Esophagus squamous epithelium (tissue), 5 donors: ENCODE measurements at places on chromosomes 3 and 15.

GRCh38 chr3:133491481-133492059, 81.9 kb upstream of the CDV3 start:
- peak overlapping the region; percentile 0 for H3K27ac ChIP-seq
- H3K27me3 ChIP-seq: no peaks in the 10 kb centered on the region
- no peak for DNase-seq
- H3K4me3 ChIP-seq: no peak overlapping the region
- no peaks in the 10 kb centered on the region for H3K36me3 ChIP-seq
- H3K4me1 ChIP-seq: peaks cover 16% of the 10 kb centered on the region

- no peak for DNase-seq
- no peak overlapping the region for H3K4me3 ChIP-seq
- H3K27me3 ChIP-seq: no peaks in the 10 kb centered on the region
- no peak overlapping the region for H3K27ac ChIP-seq
- H3K4me1 ChIP-seq: no peaks in the 10 kb centered on the region
- peaks cover 99% of the 10 kb centered on the region for H3K36me3 ChIP-seq
Observed at GRCh38 chr15:52052066-52052935, 33.3 kb downstream of the MAPK6 start.

DNA sequence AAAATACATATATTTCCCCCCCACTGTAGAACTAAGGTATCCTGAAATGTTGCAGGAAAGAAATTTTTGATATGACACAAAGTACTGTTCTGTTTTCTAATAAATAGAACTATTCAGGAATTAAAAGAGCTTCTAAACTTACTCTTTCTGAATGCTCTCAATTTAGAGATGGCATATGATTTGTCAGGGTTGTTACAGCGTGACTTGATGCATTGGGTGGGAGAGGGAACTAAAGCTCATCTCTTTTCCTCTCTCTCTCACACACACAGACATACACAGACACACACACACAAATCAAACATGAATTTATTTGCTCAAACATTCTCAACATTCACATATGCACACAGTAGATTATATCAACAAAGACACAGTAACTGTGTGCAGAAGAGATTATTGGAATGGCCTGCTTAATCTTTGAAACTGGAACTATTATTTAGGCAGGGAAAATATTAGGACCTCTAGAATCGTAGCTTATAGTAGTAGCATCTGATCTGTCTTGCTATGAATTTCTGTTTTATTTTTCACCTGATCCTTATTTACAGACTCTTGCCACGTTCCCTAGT, 807.4 kb upstream of the GBE1 start:
- H3K4me1 ChIP-seq: no peaks in the 10 kb centered on the region
- no peak overlapping the region for H3K4me3 ChIP-seq
- no peak for DNase-seq
- H3K27me3 ChIP-seq: no peaks in the 10 kb centered on the region

- H3K36me3 ChIP-seq: no peaks in the 10 kb centered on the region
- H3K27ac ChIP-seq: no peak overlapping the region
- no peak for DNase-seq
- no peaks in the 10 kb centered on the region for H3K27me3 ChIP-seq
Observed at GRCh38 chr3:143146486-143147274, 27.1 kb downstream of the CHST2 start.

GRCh38 chr3:43727930-43728329, 37.2 kb downstream of the ABHD5 start:
- H3K27ac ChIP-seq: no peak overlapping the region
- no peaks in the 10 kb centered on the region for H3K27me3 ChIP-seq
- no peaks in the 10 kb centered on the region for H3K36me3 ChIP-seq

DNA sequence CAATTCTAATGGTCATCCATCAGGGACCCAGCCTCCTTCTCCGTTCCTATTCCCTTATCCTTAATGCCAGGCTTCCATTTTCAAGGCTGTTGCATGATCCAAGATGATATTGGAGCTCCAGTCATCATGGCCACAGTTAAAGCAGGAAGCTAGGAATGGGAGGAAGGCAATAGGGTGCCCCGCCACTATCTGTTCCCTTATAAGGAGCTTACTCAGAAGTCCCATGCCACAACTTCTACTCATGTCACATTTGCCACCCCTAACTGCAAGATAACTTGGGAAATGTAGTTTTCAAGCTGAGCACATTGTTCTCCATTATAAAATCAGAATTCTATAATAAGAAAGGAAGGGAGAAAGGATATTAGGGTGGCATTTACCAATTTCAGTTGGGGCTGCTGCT, 38.6 kb upstream of the SPSB4 start:
- no peak for DNase-seq
- H3K4me1 ChIP-seq: peaks cover 9% of the 10 kb centered on the region
- no peaks in the 10 kb centered on the region for H3K27me3 ChIP-seq
- no peak overlapping the region for H3K27ac ChIP-seq
- H3K4me3 ChIP-seq: no peak overlapping the region

GRCh38 chr3:115627180-115628074, 4.1 kb downstream of the GAP43 start:
- peaks cover 14% of the 10 kb centered on the region for H3K4me1 ChIP-seq
- DNase-seq: no peak
- H3K27me3 ChIP-seq: peaks cover 14% of the 10 kb centered on the region
- H3K4me3 ChIP-seq: no peak overlapping the region
- no peaks in the 10 kb centered on the region for H3K36me3 ChIP-seq
- H3K27ac ChIP-seq: no peak overlapping the region

DNA sequence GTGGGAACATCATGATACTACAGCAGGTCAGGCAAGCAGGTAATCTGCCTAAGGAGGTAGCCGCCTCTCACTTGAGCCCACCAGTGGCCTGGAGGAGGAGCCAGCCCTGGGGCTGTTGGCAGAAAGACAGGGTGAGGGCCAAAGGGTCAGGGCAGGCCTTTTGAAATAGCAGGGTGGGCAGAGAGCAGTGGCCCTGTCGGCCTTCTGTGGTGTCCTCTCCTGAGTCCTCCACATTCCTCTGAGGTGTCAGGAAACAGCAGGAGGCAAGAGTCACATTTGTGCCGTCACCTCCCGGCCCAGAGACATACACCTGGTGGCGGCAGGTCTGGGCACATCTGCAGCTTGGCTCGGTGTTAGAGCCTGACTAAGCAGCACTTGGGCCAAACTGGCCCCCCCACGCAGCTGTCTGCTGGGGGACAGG, 3.9 kb upstream of the BNC1 start:
- H3K4me3 ChIP-seq: no peak overlapping the region
- H3K27ac ChIP-seq: peak overlapping the region; percentile 84
- no peaks in the 10 kb centered on the region for H3K36me3 ChIP-seq
- peaks cover 9% of the 10 kb centered on the region for H3K4me1 ChIP-seq

DNA sequence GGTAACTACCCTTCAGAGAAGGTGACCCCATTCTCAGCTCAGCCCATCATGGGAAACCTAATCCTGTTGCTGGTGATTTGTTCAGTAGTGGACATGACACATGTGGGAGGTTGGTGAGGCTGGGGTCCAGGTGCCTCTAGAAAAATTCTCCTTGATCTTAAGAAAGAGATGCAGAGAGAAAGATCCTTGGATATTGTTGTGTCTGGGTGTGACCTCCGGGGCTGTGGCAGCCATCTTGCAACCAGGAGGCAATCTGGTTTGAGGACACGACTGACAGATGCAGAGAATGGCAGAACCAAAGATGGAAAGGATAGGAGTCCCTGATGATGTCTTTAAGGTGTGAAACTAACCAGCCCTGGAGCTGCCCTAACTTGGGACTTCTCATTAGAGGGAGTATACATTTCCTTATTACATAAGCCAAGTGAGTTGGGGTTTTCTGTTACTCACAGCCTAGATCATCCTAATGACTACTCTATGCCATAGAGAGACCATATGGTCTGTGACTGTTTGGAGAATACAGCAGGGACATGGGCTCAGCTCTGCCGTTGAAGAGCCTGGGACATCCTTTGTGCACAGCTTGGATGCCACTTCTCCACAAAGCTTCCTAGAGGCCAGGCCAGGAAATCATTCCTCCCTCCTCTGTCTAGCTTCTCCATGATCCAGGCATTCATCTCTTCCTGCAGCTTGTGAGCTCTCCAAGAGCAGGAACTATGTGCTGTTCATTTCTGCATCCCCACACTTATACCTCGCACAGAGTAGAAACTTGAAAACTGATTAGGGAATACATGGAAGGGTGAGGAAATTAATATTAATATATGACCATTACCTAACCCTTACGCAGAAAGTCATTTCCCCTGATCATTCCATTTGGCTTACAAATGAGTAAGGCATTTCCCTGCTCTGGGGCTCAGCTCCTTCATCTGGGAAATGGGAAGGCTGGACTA, 45.9 kb downstream of the HRH1 start:
- peaks cover 5% of the 10 kb centered on the region for H3K4me1 ChIP-seq
- no peaks in the 10 kb centered on the region for H3K36me3 ChIP-seq
- H3K27me3 ChIP-seq: no peaks in the 10 kb centered on the region
- no peak overlapping the region for H3K4me3 ChIP-seq
- H3K27ac ChIP-seq: peak overlapping the region; percentile 70
- DNase-seq: no peak

DNA sequence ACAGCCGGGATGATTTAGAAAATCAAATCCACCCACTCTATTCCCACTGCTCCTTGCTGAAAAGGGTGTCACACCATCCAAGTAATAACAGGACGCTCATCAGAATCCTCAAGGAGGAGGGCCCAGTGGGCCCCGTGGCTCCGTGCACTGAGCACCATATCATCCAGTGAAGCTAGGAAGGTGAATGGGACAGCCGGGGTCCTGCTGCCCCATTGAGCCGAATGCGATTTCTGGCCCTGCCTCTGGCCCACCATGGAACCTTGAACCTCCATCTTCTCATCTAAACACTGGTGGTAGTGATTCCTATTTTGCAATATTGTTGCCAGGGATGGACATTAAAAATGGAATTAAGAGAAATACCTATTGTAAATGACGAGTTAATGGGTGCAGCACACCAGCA, 99.1 kb upstream of the SLC6A11 start:
- H3K36me3 ChIP-seq: no peaks in the 10 kb centered on the region
- no peak overlapping the region for H3K4me3 ChIP-seq
- DNase-seq: no peak
- no peak overlapping the region for H3K27ac ChIP-seq
- H3K27me3 ChIP-seq: no peaks in the 10 kb centered on the region
- no peaks in the 10 kb centered on the region for H3K4me1 ChIP-seq

- no peak for DNase-seq
- no peak overlapping the region for H3K4me3 ChIP-seq
- H3K4me1 ChIP-seq: peaks cover 15% of the 10 kb centered on the region
- H3K27me3 ChIP-seq: no peaks in the 10 kb centered on the region
Observed at GRCh38 chr15:36175186-36175740, 404.2 kb upstream of the CDIN1 start.

DNA sequence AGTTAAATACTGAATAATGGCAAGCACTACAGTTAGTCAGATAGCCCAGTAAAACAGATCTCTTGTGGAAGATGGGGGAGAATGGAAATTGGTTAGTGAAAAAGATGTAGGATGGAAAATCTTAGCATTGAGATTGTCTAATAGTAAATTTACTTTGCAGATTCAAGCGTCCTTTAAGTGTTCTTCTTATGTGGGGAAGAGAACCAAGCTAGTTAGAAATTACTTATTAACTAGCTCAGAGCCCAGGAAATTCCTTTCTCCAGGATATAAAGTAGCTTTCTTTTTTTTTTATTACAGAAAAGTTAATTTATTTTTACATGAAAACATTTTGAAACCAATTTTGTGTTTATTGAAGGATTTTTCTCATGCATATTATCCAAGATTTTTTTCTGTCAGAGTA, 36.7 kb downstream of the TIPARP start:
- no peak overlapping the region for H3K27ac ChIP-seq
- no peaks in the 10 kb centered on the region for H3K36me3 ChIP-seq
- no peak for DNase-seq
- H3K4me3 ChIP-seq: no peak overlapping the region
- no peaks in the 10 kb centered on the region for H3K27me3 ChIP-seq

GRCh38 chr3:99884484-99884883, 66.8 kb downstream of the CMSS1 start:
- H3K27me3 ChIP-seq: no peaks in the 10 kb centered on the region
- H3K4me3 ChIP-seq: no peak overlapping the region
- H3K27ac ChIP-seq: no peak overlapping the region

- peaks cover 7% of the 10 kb centered on the region for H3K4me1 ChIP-seq
- H3K27me3 ChIP-seq: no peaks in the 10 kb centered on the region
- peaks cover 29% of the 10 kb centered on the region for H3K36me3 ChIP-seq
- peak overlapping the region; percentile 13 for H3K27ac ChIP-seq
Observed at GRCh38 chr15:43095243-43095642, 10.6 kb downstream of the UBR1 start.

DNA sequence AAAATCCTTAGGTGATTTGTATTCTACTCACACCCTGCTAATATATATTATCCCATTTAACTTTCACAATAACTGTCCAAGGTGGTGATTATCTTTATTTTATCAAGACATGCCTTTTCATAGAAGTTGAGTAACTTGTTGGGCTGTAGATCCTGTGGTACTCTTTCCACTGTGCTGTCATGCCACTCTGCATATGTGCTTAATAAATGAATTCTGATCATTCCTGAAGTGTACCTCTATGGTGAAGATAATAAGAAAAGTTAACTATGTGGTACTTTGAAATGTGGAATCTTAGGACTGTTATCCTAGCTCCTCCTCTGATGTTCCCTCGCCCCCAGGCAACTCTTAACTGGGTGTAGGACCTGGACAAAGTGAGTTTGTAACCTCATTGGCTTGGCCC, 5.2 kb downstream of the SNRK start:
- H3K27me3 ChIP-seq: no peaks in the 10 kb centered on the region
- H3K36me3 ChIP-seq: no peaks in the 10 kb centered on the region
- H3K27ac ChIP-seq: peak overlapping the region; percentile 91
- H3K4me1 ChIP-seq: peaks cover 11% of the 10 kb centered on the region
- DNase-seq: no peak

- no peaks in the 10 kb centered on the region for H3K27me3 ChIP-seq
- no peak for DNase-seq
- H3K4me3 ChIP-seq: no peak overlapping the region
- H3K36me3 ChIP-seq: no peaks in the 10 kb centered on the region
- no peak overlapping the region for H3K27ac ChIP-seq
Observed at GRCh38 chr15:83015361-83015760, 3.9 kb upstream of the C15orf40 start.

- H3K4me3 ChIP-seq: peak overlapping the region; percentile 15
- no peak overlapping the region for H3K27ac ChIP-seq
- H3K27me3 ChIP-seq: peaks cover 15% of the 10 kb centered on the region
- no peaks in the 10 kb centered on the region for H3K36me3 ChIP-seq
- peaks cover 15% of the 10 kb centered on the region for H3K4me1 ChIP-seq
Observed at GRCh38 chr15:88257311-88258092, 963 bp upstream of the NTRK3 start.

- peaks cover 9% of the 10 kb centered on the region for H3K4me1 ChIP-seq
- peak overlapping the region; percentile 50 for H3K4me3 ChIP-seq
- DNase-seq: no peak
Observed at GRCh38 chr3:45223889-45224727, 2.0 kb downstream of the TMEM158 start.

DNA sequence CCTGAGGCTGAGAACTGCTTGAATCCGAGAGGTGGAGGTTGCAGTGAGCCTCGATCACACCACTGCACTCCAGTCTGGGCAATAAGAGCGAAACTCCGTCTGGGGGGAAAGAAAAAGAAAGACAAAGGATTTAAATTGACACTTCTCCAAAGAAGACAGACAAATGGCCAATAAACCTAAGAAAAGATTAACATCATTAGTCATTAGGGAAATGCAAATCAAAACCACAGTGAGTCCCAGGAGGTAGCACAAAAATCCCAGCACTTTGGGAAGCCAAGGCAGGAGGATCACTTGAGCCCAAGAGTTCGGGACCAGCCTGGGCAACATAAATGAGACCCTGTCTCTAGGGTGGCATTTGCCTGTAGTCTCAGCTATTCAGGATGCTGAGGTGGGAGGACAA, 12.6 kb downstream of the CLPX start:
- peaks cover 22% of the 10 kb centered on the region for H3K36me3 ChIP-seq
- H3K4me1 ChIP-seq: peaks cover 27% of the 10 kb centered on the region
- DNase-seq: no peak
- H3K4me3 ChIP-seq: no peak overlapping the region
- no peaks in the 10 kb centered on the region for H3K27me3 ChIP-seq
